ENCODE measurements at places on chromosomes 11 and 22.

DNA sequence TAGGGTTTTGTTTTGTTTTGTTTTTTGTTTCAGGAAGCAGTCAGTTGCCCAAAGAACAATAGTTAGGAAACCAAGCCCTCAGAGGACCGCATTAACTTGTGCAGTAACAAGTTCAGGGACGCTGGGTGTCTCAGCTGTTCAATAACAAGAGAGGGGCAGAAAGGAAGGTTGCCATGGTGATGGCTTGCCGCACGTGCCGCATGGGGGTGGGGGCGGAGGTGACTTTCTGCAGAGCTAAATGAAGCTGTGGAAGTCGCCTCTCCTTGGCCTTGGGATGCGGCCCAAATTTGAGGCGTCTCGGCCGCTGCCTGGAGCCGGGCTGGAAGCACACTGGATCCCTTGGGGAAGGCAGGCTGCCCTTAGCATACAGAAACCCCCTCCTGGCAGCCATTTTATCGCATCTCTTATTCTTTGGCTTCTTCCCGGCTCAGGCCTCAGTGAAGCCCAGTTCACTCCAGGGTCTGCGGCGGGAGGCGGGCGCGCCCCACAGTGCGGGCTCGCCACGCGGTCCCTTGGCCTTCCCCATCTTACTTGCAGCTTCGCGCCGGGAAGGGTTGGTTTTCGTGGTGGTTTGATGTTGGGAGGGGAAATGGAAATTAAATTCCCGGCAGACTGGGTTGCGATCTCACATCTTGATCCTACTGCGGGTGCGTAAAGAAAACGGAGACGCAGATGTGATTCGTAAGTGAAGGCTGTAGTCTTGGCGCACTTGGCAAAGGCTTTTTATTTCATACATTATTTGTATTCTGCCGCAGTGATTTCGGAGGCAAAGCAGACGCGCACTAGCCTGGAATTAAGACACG lies 94.3 kb downstream of the SLC17A6 start:
- DNase-seq: no peak

GRCh38 chr11:110356762-110357671 lies 60.6 kb upstream of the RDX start:
- DNase-seq: no peak

DNA sequence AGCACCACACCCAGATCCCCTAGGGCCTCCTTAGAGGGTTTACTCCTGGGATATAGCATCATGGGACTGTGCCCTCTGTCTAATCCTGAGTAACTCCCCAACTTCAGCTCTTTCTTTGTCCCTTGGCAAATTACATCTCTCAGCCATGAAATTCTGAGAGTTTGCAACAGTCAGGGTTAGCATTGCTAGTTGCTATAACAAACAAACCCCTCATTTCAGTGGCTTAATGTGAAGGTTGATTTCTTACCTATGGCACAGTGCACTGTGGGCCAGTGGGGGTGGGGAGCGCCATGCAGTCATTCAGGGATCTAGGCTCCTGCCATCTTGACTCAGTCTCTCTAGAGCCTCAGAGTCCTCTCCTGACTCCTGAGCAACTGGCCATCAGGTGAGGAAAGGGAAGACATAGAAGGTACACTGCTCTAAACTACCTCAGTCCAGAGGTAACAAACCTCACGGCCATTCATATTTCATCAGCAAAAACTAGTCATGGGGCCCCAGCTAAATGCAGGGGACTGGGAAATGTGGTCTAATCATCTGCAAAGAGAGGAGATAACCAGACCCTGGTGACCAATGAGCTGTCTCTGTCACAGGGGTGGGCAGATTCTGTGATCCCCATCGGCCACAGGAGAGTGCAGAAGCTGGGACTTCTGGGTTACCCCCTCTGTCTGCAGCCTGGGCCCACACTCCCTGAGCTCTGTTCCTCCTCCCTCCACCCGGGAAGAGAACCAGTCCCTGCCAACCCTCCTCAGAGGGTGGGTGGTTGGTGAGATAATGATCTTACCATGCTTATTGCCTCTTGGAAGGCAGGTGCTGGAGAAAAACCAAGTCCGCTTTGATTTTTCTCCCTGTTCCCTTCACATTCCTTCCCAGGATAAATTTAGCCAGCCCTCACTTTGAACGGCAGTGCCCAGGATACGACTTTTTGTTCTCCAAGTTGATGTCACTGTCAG lies 17.5 kb downstream of the PRG3 start:
- DNase-seq: no peak

DNA sequence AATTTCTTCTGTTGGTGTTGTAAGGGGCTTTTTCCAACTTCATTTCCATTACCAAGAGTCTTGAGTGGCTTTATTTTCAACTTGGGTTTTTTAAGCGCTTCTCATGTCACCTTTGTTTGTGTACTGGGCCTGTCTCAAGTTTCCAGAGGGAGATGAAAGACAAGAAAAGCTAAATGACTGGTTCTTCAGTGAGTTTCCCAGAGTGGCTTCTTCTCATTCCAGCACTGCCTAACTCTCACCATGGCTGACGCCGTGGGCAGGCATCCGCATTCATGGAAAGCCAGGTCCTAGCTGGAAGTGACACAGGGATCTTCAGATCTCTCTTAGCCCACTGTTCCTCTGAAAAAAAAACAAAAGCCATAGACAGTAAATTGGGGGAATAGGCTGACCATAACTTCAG lies 28.6 kb downstream of the MARK2 start:
- DNase-seq: no peak

GRCh38 chr11:111406589-111406988 lies 27.5 kb upstream of the POU2AF1 start:
- DNase-seq: no peak
